Stimulated activated CD4-positive, alpha-beta T cell treated with anti-CD3 and anti-CD28 coated beads, Interleukin-1b, Interleukin-23, amount 100 ng/mL, for 1 hour (primary cell): ENCODE measurements at places on chromosomes 6 and 20.

GRCh38 chr6:145018027-145018426, 717.3 kb downstream of the EPM2A start:
- DNase-seq = no peak

GRCh38 chr6:837380-837779, 144.4 kb upstream of the EXOC2 start:
- no peak for DNase-seq

GRCh38 chr20:5770231-5770986, 20.2 kb downstream of the SHLD1 start:
- no peak for DNase-seq

- no peak for DNase-seq
Measured at GRCh38 chr6:20069021-20069522, 143.2 kb downstream of the MBOAT1 start.

DNA sequence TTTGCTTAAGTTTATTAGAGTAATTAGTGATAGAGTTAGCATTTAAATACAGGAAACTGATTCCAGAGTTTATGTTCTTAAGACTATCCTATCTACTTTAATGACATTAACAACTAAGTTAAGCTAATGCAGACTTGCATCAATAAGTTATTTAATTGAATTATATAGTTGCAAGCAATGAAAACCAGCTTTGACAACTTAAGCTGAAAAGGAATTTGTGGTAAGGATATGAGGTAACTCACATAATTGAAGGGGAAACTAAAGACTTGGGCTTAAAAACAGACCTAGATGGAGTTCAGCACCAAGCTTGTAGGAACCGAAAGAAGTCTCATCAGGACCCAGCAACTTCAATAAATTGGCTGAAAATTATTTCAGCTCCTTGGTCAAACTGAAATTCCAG, 222.3 kb downstream of the IBTK start:
- no peak for DNase-seq

GRCh38 chr20:32113591-32114260, 4.2 kb downstream of the TM9SF4 start:
- no peak for DNase-seq
